ENCODE measurements at places on chromosomes 7 and 10. TPM values are rescaled to one million over a fixed set of nuclear protein-coding genes. Genes with fewer than 3 reads are reported as not detected.

The TRIL gene
- not detected for total RNA-seq

The TYSND1 gene
- 33.5 TPM for total RNA-seq

The GPR15LG gene
- not detected for total RNA-seq

The PNLIPRP1 gene
- total RNA-seq = not detected

The PRTFDC1 gene
- 12.3 TPM for total RNA-seq

The TUBAL3 gene
- total RNA-seq = 0.52 TPM

The DGKI gene
- total RNA-seq = 0.41 TPM

The WNT2 gene
- not detected for total RNA-seq

The SEC31B gene
- total RNA-seq = 7.4 TPM

The CDH23 gene
- 13.3 TPM for total RNA-seq

The SFTPA2 gene
- not detected for total RNA-seq

The BAMBI gene
- total RNA-seq = 3.3 TPM

The HTRA1 gene
- 14.9 TPM for total RNA-seq

The LOXL4 gene
- 2.5 TPM for total RNA-seq

The FAM13C gene
- not detected for total RNA-seq

The METTL27 gene
- total RNA-seq = 34.7 TPM

The SMO gene
- 1.9 TPM for total RNA-seq

The DCLRE1C gene
- 14.0 TPM for total RNA-seq

The SPDYE2B gene
- total RNA-seq = not detected

The CDC14C gene
- not detected for total RNA-seq

The NUDT13 gene
- total RNA-seq = 5.2 TPM

The TRIM50 gene
- not detected for total RNA-seq

The PILRA gene
- total RNA-seq = 1.5 TPM

The SP4 gene
- 6.1 TPM for total RNA-seq

The AGR2 gene
- 76.1 TPM for total RNA-seq

The RET gene
- total RNA-seq = not detected

The GDF10 gene
- not detected for total RNA-seq

The TAS2R4 gene
- total RNA-seq = 0.65 TPM

Measured in PC-9 (cell line).